ENCODE measurements at places on chromosomes 4 and X.

- no peak for DNase-seq
Measured at GRCh38 chrX:68133181-68133580, 300.1 kb downstream of the OPHN1 start.

DNA sequence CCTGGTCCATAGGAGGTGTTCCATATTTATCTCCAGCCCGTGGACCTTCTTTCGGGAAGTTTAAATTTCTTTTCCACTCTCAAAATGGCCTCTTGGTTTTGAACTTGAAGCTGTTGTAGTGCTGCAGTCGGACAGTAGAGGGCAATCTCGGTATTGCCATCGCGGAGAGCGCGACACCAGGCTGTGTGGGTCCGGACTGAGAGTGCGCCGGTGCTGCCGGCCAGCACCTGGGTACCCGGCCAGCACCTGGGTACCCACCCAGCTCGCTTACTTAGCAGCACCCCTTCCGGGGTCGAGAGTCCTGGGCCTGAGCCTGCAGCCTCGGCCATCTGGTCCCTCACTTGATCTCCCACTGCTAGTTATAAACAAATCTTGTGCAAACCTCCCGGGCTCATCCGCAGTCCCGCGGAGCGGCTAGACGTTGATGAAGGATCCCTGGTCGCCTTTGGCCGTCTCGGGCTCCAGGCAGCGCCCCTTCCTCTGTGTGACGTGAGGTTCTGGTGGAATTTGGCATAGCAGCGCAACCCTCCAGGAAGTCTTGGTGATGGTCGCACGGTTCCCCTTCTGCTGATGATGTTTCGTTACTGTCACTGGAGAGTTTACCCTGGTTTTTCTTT lies 18.0 kb downstream of the FAM9A start:
- DNase-seq, result no peak

GRCh38 chrX:49029876-49030275 lies 13.3 kb downstream of the TFE3 start:
- no peak for DNase-seq

DNA sequence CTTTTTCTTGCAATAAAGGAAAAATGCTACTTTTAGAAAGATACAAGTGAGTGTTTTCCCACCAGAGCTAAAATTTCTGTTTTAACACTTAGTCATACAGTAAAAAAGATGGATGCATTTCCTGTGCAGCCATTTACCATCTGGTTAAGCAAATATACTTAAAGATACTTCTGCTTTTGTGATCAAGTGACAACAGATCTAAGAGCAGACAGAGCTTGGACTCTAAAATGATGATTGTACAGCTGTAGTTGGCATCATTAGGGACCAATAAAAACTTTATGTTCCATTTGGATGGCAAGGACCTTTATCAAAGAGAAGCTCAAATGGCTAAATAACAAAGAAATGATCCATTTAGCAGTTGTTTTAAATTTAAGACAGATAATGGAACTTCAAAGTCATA lies 270.8 kb downstream of the FSTL5 start:
- DNase-seq, result no peak

DNA sequence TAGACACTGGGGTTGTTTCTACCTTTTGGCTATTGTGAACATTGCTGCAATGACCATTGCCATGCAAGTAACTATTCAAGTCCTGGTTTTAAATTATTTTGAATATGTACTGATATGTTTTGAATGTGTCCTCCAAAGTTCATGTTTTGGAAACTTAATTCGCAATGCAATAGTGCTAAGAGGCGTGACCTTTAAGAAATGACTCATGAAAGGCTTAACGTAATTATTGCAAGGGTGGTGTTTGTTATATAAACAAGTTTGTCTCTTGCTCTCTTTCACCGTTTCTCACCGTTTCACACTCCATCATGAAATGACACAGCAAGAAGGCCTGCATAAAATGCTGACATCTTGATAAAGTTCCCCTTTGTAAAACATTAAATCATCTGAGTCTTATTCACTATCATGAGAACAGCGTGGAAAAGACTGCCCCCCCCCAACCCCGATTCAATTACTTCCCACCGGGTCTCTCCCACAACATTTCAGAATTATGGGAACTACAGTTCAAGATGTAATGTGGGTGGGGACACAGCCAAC lies 506.9 kb upstream of the FAM47C start:
- DNase-seq, result no peak

DNA sequence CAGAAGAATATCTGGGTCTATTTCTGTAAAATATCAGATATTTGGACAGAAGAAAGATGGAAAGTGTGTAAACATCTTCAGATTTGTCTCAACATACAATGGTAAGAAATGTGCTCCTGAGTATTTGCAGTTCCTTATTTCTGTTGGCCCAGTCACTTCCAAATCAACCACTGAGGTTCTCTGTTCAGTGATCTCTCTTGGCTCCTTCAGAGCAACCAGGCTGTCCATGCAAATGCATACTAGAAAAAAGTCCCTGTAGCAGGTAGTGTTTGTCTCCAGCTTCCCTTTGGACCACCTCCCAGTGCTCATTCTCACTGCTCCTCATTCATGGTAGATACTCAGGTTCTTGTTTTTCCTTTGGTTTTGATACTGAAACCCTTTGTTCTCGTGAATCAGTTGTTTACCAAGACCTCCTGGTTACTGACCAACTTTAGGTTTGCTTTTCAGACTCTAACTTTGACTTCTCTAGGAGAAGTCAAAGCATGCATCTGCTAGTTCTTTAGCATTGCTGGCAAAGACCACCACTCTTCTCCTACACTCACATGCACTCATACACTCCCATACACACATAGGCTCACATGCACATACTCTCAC lies 28.8 kb downstream of the ASIC5 start:
- DNase-seq, result no peak

- no peak for DNase-seq
Measured at GRCh38 chrX:102966701-102967100, 29.6 kb downstream of the RAB40AL start.

- no peak for DNase-seq
Measured at GRCh38 chr4:80989921-80990544, 40.5 kb upstream of the BMP3 start.

GRCh38 chrX:151999813-152000212 lies 25.3 kb upstream of the GABRE start:
- DNase-seq, result no peak
